Fibroblast of the conjunctiva (primary cell): ENCODE measurements at places on chromosomes 11 and 22.

- DNase-seq, result no peak
These were observed 5.2 kb downstream of the TMEM134 start for GRCh38 chr11:67463680-67464410.

DNA sequence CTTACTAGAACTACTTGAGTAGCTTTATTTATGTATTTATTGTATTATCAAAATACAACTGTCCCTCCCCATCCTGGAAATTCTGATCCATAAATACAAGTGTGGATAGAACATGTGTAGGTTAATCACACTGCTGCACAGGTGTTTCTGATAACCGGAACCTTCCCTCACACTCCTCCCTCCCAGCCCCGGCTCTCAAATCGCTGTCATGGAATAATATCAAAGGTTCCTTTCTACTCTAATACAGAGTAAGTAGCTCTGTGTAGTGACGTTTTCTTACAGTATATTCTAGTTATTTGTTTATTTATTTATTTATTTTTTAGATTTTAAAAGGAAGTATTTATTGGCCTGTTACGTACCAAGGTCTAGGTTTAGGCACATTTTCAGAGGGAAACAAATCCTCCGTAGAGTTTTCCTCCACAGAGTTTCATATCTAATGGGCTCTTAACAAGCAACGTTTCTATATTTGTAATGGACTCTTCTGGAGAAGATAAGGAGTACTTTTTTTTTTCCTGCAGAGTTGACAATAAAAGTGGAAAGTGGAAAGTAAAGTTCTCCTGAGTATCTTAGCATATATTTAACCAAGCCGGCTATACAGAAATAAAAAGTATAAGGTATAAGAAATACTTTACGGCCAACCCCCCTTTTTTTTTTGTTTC, 129.0 kb upstream of the CARD18 start:
- DNase-seq, result no peak

GRCh38 chr22:43159484-43160178, 8.3 kb downstream of the TSPO start:
- DNase-seq, result no peak

GRCh38 chr11:133595998-133596590, 63.8 kb upstream of the OPCML start:
- no peak for DNase-seq

DNA sequence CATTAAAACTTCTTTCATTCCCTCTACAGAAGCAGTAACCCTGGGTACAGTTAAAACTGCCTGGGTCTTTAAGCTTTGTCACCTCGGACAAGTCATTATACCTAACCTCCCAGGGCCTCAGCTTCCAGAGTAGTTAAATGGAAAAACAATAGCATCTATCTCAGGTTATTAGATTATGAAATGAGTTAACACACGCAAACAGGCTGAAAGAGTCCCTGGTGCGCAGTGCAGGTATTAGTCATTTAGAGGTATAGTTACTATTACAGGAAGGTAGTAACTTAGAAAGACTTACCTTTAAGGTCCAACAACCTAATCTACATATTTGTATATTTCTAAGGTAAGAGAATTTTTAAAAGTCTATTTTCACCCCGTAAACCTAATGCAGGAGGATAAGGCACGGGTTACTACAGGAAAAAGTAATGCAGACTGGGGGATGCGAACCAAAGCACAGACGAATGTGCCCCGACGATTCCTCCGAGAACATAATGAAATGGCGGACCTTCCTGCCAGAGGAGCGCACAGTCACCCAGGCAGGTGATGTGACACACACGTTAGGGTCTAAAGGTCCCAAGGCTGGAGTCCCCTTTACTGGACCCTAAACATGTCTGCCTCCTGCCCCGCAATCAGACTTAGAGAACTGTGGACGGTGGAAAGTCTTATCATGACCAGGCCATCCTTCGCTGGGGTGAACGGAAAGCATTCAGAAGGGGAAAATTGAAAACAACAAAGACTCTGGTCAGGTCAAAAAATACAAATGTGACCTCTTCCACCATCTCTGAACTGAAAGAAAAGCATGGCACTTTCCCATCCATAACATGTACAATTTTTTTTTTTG, 1.3 kb downstream of the NAP1L4 start:
- no peak for DNase-seq

DNA sequence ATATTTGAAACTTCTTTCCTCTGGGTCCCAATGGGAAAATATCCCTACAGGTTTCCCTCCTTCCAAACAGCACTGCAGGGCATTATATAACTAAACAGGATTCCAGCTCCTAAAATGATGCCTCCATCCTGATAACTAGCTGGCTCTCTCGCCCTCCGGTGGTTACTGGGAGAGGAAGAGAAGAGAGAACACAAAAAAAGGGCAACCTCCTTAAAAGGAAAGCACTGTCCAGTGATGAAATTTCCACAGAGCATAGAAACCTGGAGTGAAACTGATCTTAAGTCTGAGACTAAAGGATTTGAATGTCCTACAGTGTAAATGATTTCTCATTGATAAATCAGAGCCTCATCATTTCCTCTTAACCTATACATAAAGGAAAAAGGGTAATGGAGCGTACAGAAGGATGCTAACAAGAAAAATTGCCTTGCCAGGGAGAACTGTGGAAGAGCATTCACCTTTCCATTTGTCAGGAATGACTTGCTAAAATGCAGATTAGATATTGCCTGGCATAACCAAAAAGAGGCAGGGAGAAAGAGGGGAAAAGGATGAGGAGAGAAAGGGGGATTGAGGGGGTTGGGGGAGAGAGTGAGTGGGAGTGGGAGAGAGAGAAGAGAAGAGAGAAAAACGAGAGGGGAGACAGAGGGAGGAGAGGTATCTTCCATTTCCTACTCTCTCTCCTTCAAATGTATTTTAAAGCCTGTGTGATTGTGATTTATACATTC, 121.3 kb downstream of the APOL5 start:
- peak; percentile 80 for DNase-seq
